ENCODE measurements at places on chromosomes 11 and 22.

GRCh38 chr11:119342023-119342300 is 1.3 kb upstream of the C1QTNF5 start:
- DNase-seq = no peak

DNA sequence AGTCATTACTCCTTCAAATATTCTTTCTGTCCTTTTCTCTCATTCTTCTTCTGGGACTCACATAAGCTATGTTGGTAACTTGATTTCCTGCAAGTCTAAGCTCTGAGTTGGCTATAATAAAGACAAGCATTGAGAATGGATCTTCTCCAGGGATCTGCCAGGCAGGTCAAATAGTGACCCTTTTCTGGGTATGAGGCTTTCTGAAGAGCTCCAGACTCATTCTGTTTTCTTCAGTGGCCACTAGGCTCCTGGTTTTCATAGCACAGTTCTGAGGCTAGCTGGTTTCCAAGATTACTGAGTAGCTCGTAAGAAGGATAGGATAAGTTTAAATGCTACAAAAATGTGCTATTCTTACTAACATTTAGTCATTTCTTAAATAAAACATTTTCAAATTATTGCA is 38.3 kb downstream of the TMPRSS5 start:
- no peak for DNase-seq

DNA sequence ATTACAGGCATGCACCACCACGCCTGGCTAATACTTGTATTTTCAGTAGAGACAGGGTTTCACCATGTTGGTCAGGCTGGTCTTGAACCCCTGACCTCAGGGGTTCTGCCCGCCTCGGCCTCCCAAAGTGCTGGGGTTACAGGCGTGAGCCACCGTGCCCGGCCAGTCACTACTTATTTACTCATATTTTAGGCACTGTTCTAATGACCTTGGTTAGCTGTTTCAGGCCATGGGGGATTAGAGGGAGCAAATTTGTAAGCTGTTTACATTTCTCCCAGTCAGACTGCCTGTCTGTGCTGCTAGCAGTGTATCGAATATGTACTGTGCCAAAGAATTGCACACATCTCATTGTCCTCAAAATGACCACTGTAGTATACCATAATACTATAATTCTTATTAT is 32.7 kb upstream of the PACSIN2 start:
- no peak for DNase-seq

- no peak for DNase-seq
Observed at GRCh38 chr22:47100646-47101200, 338.3 kb downstream of the TBC1D22A start.

GRCh38 chr22:39170825-39171622 is 18.5 kb upstream of the CBX7 start:
- peak; percentile 86 for DNase-seq

DNA sequence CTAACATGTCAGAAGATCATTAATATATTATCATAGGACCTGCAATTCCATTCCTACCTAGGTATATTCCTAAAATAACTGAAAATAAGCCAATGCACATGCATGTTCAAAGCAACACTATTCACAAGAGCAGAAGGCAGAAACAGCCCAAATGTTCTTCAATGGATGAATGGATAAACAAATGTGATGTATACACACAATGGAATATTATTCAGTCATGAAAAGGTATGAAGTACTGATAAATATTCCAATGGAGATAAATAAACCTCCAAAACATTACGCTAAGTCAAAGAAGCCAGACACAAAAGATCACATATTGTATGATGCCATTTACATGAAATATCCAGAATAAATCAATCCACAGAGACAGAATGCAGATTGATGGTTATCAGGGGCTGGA is 16.8 kb downstream of the AMBRA1 start:
- DNase-seq = no peak

DNA sequence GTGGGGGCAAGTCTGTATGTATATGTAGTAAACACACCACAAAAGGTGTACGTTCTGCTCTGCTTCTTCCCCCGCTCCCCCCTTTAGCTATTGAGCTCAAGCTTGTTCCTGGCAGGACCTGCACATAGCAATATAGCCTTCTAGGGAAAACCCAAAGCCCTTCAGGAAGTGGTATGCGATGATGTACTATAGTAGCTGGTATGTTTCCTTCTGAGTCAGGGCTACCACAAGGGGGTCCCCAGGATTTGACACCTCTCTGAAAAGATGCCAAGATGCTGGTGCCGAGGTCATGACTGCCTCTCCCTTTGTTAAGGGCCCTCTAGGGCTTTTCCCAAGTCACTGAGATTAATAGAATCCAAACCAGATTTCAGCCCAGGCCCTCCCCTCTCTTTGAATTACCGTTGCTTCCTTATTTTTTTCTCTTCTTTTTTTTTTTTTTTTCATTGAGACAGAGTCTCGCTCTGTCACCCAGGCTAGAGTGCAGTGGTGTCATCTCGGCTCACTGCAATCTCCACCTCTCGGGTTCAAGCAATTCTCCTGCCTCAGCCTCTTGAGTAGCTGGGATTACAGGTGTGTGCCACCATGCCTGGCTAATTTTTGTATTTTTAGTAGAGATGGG is 268.4 kb downstream of the ETS1 start:
- peak; percentile 88 for DNase-seq

- no peak for DNase-seq
Observed at GRCh38 chr11:80898910-80899309, 1458.1 kb upstream of the TENM4 start.

- no peak for DNase-seq
Observed at GRCh38 chr11:64924910-64925284, 408 bp downstream of the PPP2R5B start.

DNA sequence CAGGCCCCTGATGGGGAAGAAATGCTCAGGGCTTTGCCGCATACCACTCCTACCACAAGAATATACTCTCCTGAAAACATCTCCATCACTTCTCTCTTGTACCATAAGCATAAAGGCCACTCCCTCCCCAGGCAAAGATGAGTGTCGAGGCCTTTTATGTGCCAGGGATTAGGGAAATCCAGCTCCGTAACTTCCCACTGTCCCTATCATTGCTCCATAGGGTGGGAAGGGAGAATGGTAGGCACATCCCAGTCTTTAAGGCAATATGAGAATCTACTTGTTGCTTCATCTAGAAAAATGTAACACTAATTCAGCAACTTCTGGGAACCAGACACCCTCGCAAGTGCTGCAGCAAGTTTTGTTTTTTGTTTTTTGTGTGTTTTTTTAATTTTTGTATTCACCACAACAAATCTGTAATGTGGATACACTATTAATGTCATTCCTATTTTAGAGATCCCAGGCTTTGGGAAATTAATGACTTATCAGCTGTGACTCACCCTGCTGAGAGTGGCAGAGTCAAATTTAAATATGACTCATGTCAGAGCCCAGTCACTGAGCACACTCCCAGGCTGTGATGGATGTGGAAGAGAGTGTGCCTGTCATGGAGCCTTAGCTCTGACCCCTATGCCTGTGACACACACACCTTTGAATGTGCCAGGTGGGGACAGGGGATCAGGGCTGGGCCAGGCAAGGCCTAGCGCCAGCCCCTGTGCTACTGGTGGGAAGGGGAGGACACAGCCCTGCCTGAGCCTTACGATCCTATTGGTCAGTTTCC is 23.4 kb downstream of the PANX1 start:
- DNase-seq = no peak

GRCh38 chr22:17921871-17922821 is 102.2 kb downstream of the MICAL3 start:
- no peak for DNase-seq

GRCh38 chr11:17400048-17400775 is 11.8 kb upstream of the KCNJ11 start:
- no peak for DNase-seq

GRCh38 chr11:72391638-72392423 is 42.5 kb downstream of the CLPB start:
- no peak for DNase-seq

DNA sequence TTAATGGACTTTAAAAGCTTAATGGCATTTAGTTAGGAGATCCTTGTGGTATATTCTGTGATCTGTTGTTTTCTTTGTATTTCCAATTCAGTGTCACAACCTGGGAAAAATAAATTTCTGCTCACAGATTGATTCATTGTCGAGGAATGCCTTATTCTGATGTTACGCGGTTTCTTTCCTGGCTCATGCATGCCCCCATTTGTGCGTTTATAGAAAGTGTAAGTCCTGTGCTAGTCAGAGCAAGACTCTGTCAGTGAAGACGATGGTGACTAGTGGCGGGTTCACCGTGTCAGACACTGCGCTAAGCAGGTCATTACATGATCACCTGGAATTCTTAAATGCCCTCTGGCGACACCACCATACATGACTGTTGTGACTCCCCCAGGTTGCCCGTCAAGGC is 169.4 kb downstream of the TBC1D22A start:
- no peak for DNase-seq

GRCh38 chr22:46829941-46830715 is 67.7 kb downstream of the TBC1D22A start:
- DNase-seq = no peak

- DNase-seq = no peak
Observed at GRCh38 chr22:29096736-29097669, 24.2 kb downstream of the KREMEN1 start.

GRCh38 chr11:131253142-131253655 is 117.2 kb upstream of the NTM start:
- no peak for DNase-seq

DNA sequence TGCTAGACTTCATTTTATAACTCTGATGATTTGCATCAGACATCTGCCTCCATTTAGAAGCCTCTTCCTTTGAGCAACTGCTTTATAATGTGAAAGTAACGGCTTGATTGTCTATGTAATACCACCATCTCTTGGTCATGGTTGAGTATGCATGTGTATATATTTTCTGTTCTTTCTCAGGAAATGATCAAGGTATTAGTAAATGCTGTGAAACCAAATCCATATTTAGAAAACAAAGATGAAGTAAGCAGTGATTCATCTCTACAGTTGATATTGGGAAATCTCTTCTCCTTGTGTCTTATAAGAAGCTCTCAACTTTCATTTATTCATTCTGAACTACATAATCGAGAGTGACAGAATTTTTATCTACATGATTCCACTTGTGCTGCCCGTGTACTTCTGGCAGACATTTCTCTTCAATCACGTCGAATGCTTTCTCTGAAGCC is 104.6 kb upstream of the ANO3 start:
- DNase-seq = no peak

GRCh38 chr11:123517559-123518364 is 87.7 kb downstream of the GRAMD1B start:
- peak; percentile 2 for DNase-seq

GRCh38 chr11:64553554-64554201 is 37.3 kb upstream of the SLC22A12 start:
- DNase-seq = peak; percentile 57

DNA sequence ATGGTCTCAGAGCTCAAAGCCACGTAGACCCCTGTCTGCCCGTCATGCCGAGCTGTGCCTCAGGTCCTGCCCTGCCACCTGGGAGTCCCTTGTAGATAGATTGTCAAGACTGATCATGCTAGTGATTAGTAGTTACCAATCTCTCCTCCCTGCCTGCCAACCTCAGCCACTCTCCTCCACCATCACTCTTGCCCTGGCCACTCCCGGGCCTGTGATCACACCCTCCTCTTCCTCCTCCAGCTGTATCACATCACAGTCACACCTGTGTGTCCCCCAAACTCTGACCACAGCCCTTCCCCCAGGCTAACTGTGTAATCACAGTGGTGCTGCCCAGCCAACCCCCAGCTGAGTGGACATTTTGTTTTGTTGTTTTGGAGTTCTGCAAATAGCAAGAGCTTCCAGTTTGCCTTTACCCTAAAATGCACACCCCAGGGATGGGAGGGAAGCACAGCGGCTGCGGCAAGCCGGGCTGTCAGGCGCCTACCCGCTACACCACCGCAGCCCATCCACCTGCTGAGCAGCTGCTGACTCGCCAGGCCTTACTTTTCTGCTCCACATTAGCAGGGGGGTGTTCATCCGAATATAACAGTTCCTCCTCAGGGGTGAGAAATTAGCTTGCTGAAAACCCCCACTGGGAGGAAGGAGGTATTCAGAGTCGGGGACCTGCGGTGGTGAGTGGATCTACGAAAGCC is 45.8 kb downstream of the LRFN4 start:
- no peak for DNase-seq

DNA sequence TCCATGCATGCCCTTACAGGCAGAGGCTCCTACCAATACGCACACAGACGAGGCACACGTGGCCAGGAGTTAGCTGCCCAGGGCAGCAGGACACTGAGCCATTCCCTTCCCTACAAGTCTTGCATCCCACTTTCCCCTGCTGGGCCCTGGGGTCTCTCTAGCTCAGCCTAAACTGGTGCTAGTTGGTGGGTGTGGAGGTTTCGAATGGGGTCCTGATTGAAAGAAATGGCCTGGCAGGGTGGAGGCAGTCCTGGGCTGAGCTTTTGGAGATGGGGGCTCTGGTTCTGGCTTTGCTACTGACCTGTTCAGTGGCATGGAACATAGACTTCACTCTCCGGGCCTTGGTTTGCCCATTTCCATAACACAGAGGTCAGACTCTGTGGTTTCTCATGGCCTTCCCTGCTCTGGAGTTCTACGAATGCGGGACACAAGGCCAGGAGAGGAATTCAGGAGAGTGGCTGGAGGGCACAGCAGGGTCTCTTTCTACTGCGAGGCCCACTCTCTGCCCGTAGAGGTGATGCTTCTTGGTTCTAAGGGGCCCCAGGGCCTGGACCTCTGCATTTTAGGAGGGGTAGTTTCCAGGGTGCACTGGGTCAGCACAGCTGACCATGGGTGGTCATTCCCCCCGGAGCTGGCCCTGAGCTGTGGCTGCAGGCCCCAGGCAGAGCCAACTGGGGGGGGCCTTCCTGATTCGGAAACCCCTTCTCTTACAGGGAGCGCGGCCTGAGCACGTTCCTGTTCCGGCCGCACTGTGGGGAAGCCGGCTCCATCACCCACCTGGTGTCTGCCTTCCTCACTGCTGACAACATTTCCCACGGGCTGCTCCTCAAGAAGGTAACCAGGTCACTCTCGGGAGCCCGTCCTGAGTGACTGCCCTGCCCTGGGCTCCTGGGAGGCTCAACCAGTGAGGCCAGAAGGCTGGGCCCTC is 40.0 kb downstream of the RNF141 start:
- DNase-seq = no peak

DNA sequence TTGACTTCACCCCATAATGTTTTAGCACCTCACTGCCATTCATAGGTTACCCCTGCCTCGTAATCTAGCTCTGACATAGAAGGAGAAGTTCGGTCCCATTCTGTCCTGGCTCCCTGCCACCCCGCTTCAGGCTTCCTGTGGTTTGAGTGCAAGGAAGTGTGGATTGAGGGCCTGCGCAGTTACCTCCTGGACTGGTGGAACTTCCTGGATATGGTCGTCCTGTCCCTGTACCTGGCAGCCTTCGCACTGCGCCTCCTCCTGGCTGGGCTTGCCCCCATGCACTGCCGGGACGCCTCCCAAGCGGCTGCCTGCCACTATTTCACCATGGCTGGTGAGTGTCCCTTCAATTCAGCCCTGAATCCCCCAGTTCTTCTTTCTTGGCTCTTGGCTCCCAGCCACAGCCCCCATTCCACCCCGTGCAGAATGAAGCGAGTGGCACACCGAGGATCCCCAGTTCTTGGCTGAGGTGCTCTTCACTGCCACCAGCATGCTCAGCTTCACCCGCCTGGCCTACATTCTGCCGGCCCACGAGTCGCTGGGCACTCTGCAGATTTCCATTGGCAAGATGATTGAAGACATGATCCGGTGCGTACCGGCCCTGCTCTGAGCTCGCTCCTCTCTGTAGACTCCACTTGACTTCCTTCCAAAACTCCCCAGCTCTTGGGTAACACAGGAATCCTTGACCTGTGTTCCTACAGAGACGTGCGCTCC is 15.4 kb downstream of the ART5 start:
- DNase-seq = no peak

Measured in CD4-positive, alpha-beta T cell treated with Interleukin-10 for 1 hour (primary cell).